ENCODE measurements at places on chromosomes 5 and 9.

DNA sequence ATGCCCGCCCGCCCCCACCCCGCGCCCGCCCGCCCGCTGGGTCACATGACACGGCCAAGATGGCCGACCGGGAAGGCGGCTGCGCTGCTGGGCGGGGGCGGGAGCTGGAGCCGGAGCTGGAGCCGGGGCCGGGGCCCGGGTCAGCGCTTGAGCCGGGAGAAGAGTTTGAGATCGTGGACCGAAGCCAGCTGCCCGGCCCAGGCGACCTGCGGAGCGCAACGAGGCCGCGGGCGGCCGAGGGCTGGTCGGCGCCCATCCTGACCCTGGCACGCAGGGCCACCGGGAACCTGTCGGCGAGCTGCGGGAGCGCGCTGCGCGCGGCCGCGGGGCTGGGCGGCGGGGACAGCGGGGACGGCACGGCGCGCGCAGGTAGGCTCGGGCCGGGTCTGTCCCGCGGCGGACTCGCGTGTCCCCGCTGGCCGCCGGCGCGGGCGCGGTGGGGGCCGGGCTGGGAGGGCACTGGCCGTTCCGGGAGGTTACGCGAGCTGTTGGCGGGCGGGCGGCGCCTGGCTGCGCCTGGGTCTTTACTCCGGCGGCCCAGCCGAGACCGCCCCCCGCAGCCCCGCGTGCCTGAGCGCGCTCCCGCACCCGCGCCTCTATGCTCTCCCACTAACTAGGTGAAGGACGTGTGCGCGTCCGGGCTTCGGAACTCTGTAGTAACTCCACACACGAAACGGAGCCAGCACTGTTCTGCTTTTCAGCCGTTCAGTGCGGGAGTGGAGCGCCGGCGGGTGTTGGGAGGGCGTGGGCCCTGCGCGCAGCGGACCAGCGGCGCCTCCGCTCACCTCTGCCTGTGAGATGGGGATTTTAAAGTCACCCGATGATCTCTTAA lies at the start of gene RUFY1:
Gene RUFY1, plus strand, starts transcription at position 44 of the 832 bp plus-strand sequence. Its CDS starts 16 bp downstream, at position 60.
- DNase-seq = peak; percentile 73

- DNase-seq = no peak
These were observed 88.6 kb upstream of the RASGRF2 start for GRCh38 chr5:80871541-80871961.

DNA sequence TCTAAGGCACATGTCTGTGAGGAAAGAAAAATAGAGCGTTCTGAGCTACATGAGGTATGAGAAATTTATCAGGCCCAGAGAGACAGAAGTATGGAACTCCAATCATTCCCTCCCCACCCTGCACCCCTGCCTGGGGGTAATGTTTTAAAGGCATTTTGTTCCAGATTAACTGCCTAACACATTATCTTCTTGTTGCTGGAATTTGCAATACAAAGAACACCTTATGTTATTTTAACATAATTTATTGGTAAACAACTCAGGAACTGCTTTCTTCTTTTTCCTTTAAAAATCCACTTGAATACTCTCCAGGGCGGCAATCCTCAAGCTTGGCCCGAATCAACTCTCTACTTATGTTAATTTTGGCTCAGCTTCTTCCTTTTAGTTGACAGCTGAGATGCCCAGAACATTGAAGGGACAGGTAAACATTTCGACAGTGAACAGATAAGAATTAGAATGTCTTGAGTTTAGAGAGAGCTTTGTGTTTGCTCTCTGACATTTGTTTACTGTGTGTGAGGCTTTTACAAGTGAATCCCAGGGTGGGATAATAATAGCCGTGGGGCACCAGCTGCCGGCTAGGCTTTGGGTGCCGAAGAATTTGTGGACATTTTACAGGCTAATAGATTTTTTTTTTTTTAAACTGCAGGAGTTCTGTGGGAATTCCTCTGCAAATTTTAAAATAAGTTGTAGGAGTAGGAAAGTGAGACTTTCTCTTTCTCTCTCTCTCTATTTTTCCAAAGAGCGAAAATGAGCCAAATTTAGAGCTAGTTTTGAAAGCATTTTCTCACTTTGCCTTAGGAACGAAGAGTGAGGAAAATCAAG lies 96.4 kb upstream of the TAF11L2 start:
- DNase-seq = no peak

- DNase-seq = no peak
These were observed 10.2 kb downstream of the FBXO10 start for GRCh38 chr9:37565661-37566618.

DNA sequence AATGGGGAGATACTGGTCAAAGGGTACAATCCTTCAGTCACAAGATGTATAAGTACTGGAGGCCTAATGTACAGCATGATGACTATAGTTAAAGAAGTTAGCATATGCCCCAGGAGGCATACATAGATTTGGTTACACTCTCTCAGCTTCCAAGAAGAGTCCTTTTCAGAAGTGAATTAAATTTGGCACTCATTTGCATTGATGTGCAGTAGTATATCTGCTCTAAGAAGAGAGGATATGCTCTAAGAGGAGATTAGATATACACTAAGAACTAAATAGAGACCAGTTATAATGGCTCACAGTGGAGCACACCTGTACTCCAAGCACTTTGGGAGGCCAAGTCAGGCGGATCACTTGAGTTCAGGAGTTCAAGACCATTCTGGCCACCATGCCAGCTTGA lies 139.5 kb upstream of the MINAR2 start:
- DNase-seq = no peak

DNA sequence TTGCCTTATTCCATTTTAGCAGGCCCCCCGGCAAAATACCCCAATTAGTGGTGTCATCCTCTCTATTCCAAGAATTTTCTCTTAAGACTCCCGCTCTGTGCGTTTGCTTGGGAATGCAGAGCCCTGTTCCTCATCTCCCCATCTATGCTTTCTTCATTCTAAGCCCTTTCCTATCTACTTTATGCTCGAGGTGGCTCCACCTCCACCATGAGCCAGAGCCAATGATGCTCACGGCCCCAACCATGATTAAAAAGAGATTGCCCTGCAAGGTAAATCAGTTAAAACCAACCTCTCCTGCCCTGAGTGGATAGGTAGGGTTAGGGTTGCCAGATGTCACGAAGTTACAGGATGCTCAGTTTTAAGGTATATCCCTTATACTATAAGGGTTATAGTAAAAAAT lies 677 bp upstream of the TXNDC15 start:
- no peak for DNase-seq

- no peak for DNase-seq
These were observed 142.7 kb upstream of the ADAMTSL1 start for GRCh38 chr9:18331310-18331684.

GRCh38 chr5:154273028-154273617 lies 82.6 kb downstream of the GALNT10 start:
- DNase-seq = peak; percentile 14
